ENCODE measurements at places on chromosomes 7 and 10. TPM values are rescaled to one million over a fixed set of nuclear protein-coding genes. Genes with fewer than 3 reads are reported as not detected.

Gene LRRD1
- not detected for total RNA-seq

Gene CHST3
- total RNA-seq, result 8.0 TPM

Gene MUC12
- total RNA-seq, result not detected

Gene GRID2IP
- total RNA-seq, result 0.09 TPM

Gene PPP1R3C
- total RNA-seq, result 0.09 TPM

Gene ARHGEF5
- 0.34 TPM for total RNA-seq
